Stimulated activated CD8-positive, alpha-beta memory T cell treated with anti-CD3 and anti-CD28 coated beads, Interleukin-4, amount 100 ng/mL, for 4 hours (primary cell): ENCODE measurements at places on chromosomes 2 and 18.
A peak's percentile ranks its signal among the peaks of the same experiment; 100 is the strongest.

GRCh38 chr2:74097574-74097973, 50.1 kb downstream of the BOLA3 start:
- no peak for DNase-seq

DNA sequence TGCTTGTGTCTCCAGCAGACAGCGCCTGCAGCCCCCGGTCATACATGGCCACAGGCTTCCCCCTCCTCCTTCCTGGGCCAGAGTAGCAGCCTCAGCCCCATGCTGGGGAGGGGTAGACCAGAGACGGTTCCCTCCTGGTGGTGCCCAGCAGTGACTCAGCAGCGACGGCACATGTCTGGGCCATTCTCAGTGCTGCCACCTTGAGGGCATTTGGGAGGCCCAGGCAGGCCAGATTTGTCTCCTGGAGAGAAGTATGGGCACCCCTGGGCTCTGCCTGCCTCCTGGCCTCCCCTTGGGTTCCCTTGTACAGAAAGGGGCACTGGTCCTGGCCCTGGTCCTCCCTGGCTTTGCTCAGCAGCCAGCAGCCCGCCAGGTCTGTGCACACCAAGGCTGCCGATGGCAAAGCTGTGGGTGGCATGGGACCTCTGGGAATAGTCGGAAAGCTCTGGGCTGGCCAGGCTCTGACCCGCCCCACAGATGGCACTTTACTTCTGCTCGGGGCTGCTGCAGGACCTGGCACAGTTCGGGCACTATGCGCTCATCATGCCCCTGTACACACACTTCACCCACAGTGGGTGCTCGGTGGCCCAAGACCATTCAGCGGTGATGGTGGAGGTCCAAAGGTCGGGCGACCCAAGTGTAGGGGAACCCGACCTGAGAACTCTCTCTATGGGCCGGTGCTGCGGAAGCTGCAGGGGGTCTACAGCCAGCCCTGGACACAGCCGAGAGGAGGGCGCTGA, 11.4 kb upstream of the ALPI start:
- DNase-seq, result peak; percentile 26

- DNase-seq, result no peak
Observed at GRCh38 chr2:39136799-39137198, 15.9 kb upstream of the SOS1 start.

GRCh38 chr2:208164951-208165755, 1.8 kb upstream of the CRYGA start:
- no peak for DNase-seq

DNA sequence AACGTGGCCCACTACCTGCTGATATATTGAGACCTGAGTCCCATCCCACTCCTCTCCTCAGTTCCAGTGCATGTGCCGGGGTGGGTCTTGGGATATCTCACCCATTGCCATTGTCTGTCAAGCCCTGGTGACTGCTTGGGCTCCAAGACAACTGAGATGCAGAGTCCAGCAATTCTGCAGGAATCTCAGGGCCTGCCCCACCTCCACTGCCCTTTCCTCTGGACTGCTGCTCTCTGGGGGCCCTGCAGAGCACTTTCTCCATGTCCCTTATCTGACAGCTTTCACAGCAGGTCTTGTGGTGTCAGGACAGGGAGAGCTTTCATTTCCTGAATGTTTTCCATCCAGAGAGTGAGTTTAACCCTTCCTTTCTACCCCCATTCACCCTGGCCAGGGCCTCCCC, 152.9 kb downstream of the ARL4C start:
- DNase-seq, result no peak

- no peak for DNase-seq
Observed at GRCh38 chr2:101478181-101479001, 3.5 kb upstream of the RFX8 start.

DNA sequence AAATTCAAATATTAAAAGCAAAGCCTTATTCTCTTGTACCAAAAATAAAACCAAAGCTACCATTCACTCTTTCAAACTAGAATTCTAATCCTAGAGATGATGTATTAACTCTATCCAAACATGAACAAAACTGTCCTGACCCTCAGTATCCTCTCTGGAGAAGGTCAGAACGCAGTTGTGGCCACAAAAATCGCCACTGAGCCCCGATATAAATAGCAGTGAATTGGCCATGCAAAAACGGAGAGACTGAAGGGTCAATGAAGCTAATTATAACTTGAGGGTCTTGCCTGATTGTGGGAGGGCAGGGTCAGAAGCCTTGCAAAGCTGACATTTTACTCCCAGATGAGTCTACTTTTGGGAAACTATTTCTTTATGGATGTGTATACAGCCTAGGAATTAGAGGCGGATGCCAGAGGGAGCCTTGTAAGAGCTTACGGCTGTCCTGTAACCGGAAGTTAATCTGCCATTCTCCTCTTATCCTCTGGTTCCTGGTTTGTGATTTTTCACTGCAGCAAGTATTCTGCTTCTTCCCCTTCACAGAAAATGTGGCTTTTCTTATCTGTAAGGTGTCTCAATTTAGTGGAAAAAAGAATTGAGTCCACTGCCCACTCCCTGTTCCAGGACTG, 28.1 kb downstream of the CAVIN2 start:
- DNase-seq, result no peak

- DNase-seq, result no peak
Observed at GRCh38 chr2:9738062-9738461, 105.2 kb upstream of the TAF1B start.

DNA sequence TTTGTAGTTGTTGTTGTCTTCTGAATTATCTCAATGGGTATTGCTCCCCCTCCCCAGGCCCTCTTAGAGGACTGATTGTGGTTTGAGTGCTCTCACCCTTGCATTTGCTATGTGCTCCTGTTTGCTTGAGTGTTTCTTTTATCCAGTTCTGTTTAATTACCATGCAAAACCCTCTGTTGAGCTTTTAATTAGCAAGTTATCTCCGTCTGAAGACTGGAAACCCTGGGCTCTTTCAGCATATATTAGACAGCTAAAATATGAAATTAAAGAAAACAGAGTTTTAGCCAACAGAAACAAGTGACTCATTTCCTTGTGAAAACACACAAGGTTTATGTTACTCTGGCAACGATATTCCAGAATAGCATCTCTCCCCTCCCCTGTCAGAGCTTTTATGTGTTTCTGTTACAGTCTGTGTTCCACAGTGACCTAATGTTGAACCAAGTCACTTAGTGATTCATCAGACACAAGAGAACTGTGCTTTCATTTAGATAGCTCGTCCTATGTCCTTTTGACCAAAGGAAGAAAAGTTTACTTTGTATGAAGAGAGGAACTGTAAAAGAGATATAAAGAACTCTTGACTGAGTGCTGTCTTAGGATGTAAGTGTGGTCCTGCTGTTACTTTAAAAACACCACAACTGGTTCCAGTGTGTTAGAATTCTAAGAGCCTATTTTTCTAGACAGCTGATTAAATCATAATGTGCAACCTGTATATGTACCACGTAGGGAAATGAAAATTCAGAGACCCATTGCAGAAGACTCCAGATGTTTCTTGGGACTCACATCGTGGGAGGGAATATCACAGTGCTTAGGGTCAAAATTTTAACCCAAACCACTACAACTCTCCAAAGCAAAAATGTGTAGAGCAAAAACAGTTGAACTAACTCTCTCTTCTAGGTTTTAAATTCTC, 172.8 kb upstream of the RBMS1 start:
- DNase-seq, result no peak

- no peak for DNase-seq
Observed at GRCh38 chr2:42693013-42693615, 70.8 kb downstream of the OXER1 start.

DNA sequence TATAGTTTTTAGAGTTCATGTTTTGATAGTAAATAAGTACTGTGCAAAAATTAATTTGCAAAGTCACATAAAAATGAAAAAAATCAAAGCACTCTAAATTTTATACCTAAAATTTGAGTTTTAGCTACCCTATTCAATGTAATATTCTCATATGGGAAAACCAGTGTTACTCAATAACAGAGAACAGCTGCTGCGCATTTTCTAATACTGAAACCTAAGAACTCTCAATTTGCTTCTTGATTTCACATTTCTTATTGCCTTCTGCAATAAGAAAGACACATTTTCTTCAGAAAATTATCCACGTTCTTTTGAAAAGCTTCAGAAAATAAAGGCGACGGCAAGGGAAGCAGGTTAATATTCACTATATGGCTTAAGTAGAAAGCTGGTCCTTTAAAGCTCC, 199.1 kb upstream of the CCDC150 start:
- no peak for DNase-seq

DNA sequence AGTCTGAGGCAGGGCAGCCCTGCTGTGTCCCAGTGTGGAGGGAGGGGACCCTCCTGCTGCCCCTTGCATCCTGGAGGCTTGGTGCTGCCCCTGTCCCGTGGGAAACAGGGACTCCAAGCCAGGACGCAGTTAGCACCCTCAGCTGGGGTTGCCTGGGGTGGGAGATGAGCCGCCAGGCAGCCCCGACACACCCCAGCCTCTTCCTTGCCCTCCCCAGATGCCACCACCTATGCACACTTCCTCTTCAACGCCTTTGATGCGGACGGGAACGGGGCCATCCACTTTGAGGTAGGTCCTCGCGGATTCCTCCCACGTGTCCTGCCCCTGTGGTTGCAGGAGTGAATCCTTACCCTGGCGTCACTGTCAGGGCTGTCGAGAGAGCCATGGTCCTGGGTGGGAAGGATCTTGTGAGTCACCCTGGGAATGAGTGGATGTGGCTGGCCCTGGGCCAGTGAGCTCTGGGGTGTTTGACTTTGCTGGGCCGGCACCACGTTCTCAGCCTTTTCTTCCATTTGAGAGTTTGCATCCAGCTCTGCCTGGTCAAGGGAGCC, 27.5 kb upstream of the FAHD2A start:
- DNase-seq, result no peak

- no peak for DNase-seq
Observed at GRCh38 chr2:222946700-222947287, 86.0 kb downstream of the ACSL3 start.

DNA sequence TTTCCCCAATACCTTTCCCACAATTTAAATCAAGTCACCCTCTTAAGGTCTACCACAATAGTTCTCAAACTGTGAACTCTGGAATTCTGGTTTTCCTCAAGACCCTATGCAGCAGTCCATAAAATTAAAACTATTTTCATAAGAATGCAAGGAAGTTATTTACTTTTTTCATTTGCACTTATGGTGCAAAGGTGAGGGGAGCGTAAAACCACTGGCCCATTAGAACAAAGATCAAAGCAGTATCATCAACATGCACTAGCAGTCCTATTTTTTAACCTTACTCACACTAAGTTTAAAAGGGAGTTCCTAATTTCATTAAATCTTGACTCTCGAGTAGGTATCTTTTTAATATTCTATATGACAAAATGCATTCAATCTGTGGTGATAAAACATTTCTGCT, 85.3 kb downstream of the MEMO1 start:
- no peak for DNase-seq

DNA sequence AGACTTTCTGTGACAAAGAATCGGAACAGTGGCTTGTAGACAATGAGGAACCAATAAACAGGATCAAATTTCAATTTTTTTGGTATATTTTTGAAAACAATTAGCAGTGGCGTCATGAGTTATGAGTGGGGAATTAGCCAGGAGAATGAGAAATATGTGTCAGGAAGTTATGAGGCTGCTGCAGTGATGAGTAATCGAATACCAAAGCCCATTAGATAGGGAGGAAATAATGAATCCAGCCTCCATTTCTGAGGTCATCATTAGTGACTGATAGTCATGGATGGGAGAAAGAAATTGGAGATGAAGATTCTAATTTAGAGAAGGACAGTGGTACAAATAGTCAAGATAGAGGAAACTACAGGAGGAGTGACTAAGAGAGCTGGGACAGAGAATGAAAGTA, 673.1 kb upstream of the VRK2 start:
- no peak for DNase-seq

DNA sequence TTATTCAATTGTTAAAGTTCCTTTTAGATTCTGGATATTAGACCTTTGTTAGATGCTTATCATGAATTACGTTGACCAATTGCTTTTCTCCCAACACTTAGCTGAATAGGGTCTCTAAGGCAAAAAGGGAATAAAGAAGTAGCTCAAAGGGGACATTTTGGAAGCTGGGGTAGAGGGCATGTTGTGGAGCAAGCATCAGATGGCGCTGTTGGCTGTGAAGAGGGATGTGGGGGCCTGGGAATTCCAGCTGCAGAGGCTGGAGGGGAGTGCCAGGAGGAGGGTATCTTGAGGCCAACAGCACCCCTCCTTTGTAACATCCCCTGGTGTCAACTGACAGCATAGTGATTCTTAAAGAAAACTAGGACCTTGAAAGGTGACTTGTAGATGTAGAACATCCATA, 198.2 kb downstream of the ADCYAP1 start:
- no peak for DNase-seq

DNA sequence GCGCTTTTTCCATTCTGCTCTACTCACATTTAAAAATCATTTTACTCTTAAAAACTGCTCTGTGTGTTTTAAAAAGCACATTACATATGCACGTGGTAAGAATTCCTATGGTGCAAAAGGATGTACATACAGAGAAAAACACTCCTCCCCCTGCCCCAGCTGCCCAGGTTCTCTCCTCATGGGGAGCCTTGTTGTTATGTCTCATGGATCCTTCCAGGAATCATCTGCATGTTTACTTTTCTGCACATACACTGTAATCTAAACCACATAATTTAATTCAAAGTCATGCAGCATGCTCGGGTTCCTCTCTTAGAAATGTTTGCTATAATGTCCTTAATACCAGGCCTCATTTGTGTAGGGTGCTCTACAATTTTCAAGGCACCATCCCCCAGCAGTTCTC, 243.3 kb downstream of the LOXHD1 start:
- no peak for DNase-seq

GRCh38 chr2:144339048-144339447, 180.9 kb downstream of the ZEB2 start:
- no peak for DNase-seq

GRCh38 chr2:218331745-218332144, 24.9 kb upstream of the CATIP start:
- no peak for DNase-seq
